ENCODE measurements at places on chromosomes 2 and 18. TPM values are rescaled to one million over a fixed set of nuclear protein-coding genes. Genes with fewer than 3 reads are reported as not detected.

GRCh38 chr2:238483656-238484055 is 56.9 kb downstream of the ASB1 start:
- no peaks in the 10 kb centered on the region for H3K4me1 ChIP-seq
- H3K27me3 ChIP-seq = peaks cover 2% of the 10 kb centered on the region
- no peak for DNase-seq
- H3K4me3 ChIP-seq = no peak overlapping the region

DNA sequence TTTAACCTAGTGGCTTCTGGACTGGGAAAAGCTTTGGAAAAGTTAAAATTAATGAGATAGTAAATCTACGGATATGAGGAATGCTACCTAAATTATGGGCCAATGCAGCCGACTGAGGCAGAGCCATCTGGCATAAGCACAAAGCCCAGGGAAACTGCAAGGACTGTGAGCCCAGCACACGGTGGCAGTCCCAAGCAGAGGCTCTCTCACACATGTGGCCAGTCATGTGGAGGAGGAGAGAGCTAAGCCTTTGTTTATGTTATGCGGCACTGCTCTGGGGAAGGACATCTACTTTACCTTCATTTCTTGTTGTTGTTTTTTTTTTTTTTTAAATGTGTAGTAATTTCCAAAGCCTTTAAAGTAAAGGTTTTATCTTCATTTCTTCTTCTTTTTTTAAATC is 267.0 kb downstream of the STK39 start:
- no peak overlapping the region for H3K4me3 ChIP-seq
- H3K4me1 ChIP-seq = peaks cover 3% of the 10 kb centered on the region
- no peaks in the 10 kb centered on the region for H3K27me3 ChIP-seq
- peaks cover 18% of the 10 kb centered on the region for H3K36me3 ChIP-seq
- DNase-seq = no peak

GRCh38 chr2:121648206-121649148 is 785 bp downstream of the CLASP1 start:
- H3K27me3 ChIP-seq = no peaks in the 10 kb centered on the region
- H3K4me1 ChIP-seq = peaks cover 43% of the 10 kb centered on the region
- H3K36me3 ChIP-seq = peaks cover 12% of the 10 kb centered on the region
- peak overlapping the region; percentile 99 for H3K27ac ChIP-seq
- peak; percentile 71 for DNase-seq

DNA sequence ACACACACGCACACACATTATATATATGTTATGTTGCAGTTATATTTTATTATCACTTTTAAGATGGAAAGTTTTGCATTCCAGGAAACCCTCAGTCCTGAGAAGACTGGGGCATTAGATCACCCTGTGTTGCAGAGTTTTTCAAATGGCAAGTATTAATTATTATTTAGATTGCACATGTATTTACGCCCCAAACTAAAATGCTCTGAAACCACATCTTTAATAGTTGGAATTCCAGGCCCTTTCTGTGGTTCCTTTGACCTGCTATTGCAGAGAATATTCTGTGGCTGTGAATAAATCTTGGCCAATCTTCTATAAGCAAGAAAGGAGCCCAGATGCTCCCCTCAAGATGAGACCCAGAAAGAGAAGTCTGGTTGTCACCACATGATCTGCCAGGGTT is 427.0 kb upstream of the TNP1 start:
- H3K4me1 ChIP-seq = no peaks in the 10 kb centered on the region
- peaks cover 4% of the 10 kb centered on the region for H3K36me3 ChIP-seq
- H3K27me3 ChIP-seq = no peaks in the 10 kb centered on the region
- no peak overlapping the region for H3K4me3 ChIP-seq
- DNase-seq = no peak

GRCh38 chr18:31274931-31275330 is 43.0 kb upstream of the DSG1 start:
- H3K36me3 ChIP-seq = no peaks in the 10 kb centered on the region
- H3K27me3 ChIP-seq = no peaks in the 10 kb centered on the region
- no peak for DNase-seq
- no peak overlapping the region for H3K27ac ChIP-seq

Gene TTR
- total RNA-seq = not detected

Gene KYNU
- total RNA-seq = 1.0 TPM

Gene RANBP2
- total RNA-seq = 50.2 TPM

Gene IL1RL1
- not detected for total RNA-seq
